ENCODE measurements at places on chromosomes 3 and 15.

GRCh38 chr15:40032125-40032839 is 6.7 kb downstream of the SRP14 start:
- DNase-seq, result no peak

DNA sequence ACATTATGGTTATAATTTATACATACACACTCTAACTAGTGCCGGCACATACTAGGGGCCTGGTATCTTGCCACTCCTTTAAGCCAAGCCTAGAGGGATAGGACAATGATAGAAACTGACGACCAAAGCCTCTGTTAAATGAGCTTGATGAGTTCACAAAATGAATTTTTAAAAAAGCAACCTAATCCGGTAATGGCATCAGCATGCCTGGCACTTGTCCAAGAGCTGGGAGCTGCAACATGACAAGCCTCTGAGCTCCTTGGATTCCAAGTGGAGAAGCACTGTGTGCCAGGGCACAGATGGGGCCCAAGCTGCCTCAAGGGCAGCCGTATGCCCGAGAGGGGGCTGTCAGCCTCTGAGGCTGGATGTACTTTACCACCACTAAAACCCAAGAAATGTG is 9.7 kb downstream of the ETV5 start:
- DNase-seq, result no peak

DNA sequence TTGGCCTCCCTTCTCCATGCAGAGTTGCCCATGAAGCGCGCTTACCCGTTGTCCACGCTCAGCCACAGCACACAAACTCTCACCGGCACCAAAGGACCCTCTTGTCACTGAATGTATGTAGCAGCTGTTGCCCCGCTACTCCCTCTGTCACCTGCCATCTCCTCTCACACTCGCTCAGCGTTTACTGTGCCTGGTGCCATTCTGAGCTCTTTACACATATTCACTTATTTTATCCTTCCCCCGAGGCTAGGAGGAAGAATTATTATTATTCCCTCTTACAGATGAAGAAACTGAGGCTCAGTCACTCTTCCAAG is 41.7 kb upstream of the PRR23E start:
- no peak for DNase-seq

DNA sequence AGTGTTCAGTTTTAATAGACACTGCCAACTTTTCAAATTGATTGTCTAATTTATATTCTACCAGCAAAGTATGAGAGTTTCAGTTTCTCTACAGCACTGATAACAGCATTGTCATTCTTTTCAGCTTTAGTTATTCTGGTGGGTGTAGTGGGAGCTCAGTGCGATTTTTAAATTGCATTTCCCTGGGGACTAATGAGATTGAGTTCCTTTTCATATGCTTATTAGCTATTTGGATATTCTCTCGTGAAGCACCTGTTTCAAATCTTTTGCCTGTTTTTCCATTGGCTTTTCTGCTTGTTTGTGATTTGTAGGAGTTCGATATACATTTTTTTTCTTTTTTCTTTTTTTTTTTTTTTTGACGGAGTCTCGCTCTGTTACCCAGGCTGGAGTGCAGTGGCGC is 18.8 kb upstream of the IDH2 start:
- DNase-seq, result no peak

DNA sequence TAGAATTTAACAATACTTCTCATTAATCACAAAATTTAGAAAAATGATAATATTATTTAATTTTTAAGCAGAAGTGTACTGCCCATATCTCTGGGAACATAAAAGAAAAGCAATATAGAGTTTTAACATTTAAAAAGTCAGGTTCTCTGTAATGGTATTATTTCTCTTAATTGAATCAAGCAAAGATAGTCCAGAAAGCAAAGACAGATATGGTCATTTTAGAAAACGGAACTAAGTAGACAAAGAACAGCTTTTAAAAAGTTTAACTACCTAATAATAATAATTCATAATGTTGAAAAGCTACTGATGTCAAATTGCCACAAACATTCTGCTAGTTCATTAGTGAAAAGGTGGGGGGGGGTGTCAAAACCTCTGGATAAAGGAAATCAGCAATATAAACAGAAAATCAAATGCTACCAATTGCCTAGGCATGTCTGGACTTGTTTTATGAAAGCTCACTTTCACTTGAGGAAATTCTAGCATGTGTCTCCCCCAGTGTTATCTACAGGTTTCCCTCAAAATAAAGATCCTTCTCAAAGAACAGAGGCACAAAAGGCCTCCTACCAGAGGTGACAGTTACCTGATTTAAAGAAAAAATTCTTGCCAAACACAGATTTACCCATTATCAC is 1.7 kb downstream of the ZMAT3 start:
- DNase-seq, result no peak

All from stimulated activated CD4-positive, alpha-beta T cell treated with anti-CD3 and anti-CD28 coated beads, TNF-alpha, amount 100 ng/mL, for 1 hour (primary cell).